ENCODE measurements at places on chromosomes 7 and 10.

DNA sequence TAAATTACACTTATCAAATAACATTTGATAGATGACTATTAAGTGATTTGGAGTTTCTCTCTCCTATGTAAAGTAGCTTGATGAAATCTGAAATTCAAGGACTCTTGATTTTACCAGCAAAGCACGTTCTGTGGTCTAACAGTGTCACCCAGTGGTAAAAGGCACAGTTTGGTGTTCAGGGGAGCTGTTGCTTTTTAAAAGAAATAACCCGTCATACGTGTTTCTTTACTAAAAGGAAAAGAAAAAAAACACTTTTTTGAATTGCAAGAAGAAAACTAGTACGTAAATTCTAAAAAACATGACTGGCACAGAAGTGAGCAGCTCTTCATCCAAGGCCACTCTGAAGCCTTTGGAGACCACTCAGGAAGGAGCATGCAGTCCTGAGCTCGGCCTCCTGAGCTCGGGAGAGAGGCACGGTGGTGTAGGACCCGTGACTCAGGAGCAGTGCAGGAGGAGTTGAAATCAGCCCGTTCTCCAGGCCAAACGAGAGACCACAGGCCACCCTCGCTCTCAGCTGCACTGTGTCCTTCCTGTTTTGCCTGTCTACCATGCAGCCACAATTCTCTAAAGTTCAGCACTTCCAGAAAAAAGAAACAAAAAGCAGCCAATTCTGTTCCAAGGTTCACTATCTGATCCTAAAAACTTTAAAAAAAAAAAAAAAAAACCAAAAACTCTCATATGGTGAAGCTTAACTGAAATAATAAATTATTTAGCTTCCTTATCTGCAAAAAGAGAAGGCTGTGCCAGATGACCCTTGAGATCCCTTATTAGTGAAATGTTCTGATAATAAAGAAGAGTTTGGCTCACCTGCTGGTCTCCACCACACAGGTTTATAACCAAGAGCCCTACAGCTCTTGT, 212.6 kb upstream of the FRMD4A start:
- peak; percentile 61 for DNase-seq

DNA sequence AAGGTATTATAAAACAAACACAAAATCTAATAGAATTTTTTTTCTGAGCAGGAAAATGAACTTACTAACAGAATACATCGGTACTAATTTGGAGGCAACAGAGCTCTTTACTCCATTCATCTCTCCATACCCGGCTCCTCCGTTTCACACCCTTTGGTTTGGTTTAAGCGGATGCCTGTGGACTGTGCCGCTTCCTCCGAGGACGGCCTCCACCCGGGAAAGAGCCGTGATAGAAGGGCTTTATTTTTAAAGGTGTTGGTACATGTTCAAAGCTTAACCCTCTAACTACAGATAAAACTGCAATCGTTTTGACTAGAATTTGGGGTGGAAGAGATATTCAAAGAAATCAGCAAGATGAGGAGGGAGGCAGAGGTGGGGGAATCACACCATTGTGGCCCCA, 1.9 kb downstream of the VIPR2 start:
- DNase-seq: no peak

DNA sequence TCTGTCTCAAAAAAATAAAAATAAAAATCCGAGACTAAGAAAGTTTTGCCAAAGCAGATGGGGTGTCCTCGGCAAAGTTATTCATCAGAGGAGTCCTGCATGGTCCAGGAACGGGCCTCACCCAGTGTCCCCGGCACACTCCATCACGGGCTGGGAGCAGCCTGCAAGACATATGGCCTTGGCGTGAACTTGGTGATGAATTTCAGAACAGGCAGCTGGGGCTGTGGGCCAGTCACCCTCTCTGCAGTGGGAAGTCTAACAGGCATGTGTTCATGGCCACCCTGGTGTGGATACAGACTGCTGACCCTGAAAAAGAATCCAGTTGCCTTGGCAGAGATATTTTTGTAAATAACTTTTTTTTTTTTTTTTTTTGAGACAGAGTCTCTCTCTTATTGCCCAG, 34.7 kb downstream of the NPTX2 start:
- DNase-seq: no peak

- peak; percentile 29 for DNase-seq
Measured at GRCh38 chr7:151313857-151314256, 27.8 kb upstream of the NUB1 start.

- DNase-seq: no peak
Measured at GRCh38 chr7:2758673-2759616, 70.9 kb downstream of the AMZ1 start.

GRCh38 chr7:131249003-131249402, 78.7 kb upstream of the MKLN1 start:
- DNase-seq: peak; percentile 89

- no peak for DNase-seq
Measured at GRCh38 chr7:48289656-48290055, 118.4 kb downstream of the ABCA13 start.

GRCh38 chr10:75487755-75488125, 56.3 kb downstream of the LRMDA start:
- peak; percentile 18 for DNase-seq

- DNase-seq: no peak
Measured at GRCh38 chr7:42164881-42165428, 72.1 kb downstream of the GLI3 start.

DNA sequence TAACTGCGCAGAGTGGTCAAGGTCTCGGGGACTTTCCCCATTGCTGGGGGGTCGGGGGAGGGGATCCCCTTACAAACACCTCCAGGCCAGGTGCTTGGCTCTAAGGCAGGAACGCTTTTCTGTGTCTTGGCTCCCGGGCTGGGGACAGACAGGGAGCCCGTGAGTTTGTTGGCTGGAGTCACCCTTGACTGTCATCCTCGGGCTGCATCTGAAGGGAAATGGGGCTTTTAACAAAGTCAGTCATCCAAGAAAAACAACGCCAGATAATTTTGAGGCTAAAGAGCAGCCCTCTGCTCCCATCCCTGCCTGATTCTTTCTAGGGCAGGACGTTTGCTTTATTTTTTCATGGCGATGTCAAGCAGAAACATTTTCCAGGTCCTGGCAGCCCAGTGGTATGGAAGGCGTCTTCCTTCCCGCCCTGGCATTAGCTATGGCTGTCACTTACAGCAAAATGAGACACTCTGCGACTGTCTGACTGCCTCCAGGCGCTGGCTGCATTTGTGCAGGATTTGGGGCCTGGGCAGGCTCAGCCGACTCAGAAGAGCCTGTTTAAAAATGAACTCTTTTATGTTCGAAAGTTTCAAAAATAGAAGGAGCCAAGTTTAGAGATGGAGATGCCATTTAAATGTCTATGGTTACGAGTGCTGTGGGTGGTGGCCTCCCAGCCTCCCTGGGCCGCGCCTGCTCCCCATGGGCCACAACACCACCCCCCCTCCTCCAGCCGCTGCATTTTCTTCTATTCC, 54.7 kb upstream of the TNS3 start:
- no peak for DNase-seq

GRCh38 chr7:20798081-20798693, 11.5 kb upstream of the SP8 start:
- DNase-seq: peak; percentile 84

GRCh38 chr7:132601783-132602182, 25.5 kb upstream of the PLXNA4 start:
- DNase-seq: no peak

- DNase-seq: no peak
Measured at GRCh38 chr10:32327364-32327691, 19.6 kb downstream of the EPC1 start.

GRCh38 chr10:108275895-108276685, 1111.6 kb upstream of the SORCS1 start:
- no peak for DNase-seq

DNA sequence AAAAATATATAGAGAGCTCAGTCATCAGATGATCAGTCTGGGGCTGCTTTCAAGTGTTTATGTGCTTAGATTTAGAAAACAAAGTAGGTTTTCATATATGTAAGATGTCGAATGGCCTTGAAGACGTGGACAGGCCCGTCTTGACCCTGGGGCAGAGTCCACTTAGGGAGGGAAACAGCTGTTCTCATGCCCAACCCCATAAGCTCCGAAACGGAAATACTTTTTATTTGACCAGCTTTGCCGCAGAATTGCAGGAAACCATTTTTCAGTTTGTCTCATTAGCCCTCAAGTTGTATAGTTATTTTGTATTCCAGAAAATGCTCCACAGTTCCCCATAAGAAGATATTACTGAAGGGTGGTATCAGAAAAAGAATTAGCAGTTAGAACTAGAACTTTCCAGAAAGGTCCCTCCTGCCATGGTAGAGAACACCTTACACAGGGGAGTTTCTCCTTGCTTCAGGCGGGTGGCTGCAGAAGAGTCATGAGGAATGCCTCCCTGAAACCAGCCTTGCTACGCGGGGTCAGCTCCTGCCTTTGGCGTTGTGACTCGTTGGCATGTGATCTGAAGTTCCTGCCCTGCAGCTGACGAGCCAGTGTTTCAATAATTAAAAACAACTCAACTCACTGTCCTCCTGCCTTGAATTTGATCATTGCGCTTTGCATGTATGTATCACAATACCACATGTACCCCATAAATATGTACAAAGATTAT, 192.7 kb downstream of the CELF2 start:
- peak; percentile 80 for DNase-seq

DNA sequence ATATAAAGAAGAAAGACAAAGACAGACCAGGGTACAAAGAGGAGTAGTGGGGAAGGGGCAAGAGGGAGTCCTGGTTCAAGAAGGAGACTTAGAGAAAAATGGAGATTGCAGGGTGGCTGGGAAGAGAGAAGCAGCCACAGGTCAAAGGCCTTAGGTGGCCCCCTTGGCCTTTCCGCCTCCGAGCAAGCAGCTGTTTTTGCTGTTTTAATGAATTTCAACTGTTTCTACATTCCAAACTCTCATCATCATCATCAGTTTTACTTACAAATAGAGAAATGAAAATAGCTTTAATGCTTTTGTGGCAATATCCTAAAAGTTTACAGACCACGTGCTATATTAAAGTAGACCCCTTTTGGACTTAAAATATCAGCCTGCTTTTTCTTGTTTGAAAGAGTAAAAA, 399.7 kb downstream of the EXOC4 start:
- no peak for DNase-seq

- no peak for DNase-seq
Measured at GRCh38 chr10:82245906-82246560, 371.0 kb downstream of the NRG3 start.

DNA sequence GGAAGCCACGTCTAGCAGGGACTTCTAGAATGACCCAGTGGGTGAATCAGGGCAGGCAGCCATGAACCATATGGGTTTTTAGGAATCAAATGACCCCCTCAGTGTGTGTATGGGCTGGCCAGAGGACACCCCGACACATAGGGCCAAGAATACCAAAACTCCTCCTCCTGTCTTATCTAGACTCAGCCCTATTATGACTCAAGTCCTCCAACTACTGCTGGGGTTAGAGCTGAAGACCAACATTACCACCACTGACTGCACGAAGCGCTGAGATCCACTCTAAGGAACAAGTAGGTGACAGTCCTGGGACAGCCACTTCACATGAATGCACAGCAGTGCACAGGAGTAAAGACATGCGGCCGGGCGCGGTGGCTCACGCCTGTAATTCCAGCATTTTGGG, 11.5 kb upstream of the SVOPL start:
- no peak for DNase-seq

DNA sequence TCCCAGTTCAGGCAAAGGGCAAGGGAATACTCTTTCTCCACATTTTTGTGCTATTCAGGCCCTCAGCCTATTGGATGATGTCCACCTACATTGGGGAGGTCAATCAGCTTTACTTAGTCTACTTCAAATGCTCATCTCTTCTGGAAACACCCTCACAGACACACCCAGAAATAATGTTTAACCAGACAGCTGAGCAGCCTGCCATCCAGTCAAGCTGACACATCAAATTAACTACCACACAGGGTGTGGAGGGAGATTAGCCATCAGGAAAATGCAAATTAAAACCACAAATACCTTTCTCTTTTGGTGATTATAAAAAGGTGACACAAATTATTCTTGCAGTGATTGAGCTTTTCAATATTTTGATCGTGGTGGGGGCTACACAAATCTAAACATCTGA, 74.7 kb upstream of the FZD8 start:
- DNase-seq: no peak

GRCh38 chr10:11344550-11344949, 266.9 kb downstream of the USP6NL start:
- DNase-seq: no peak

GRCh38 chr7:77830649-77831355, 32.2 kb downstream of the PHTF2 start:
- no peak for DNase-seq

GRCh38 chr7:27697861-27698430, 35.3 kb upstream of the HIBADH start:
- peak; percentile 88 for DNase-seq

- DNase-seq: no peak
Measured at GRCh38 chr10:5442990-5443370, 30.6 kb downstream of the NET1 start.

DNA sequence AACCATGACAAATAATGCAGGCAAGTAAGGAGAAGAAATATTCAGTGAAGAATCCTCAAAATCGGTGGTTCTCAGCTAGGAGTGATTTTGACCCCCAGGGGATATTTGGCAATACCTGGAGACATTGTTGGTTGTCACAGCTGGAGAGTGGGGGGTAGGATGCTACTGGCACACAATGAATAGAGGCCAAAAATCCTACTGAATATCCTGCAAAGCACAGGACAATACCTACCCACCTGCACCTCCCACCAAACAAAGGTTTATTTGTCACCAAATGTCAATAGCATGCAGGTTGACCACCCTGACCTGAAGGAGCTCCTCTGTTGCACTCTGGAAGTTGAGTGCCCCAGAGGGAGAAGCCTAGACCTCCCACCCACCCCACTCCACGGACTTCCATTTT, 1028.6 kb downstream of the CNTNAP2 start:
- DNase-seq: no peak

- no peak for DNase-seq
Measured at GRCh38 chr7:138245216-138245615, 169.0 kb downstream of the AKR1D1 start.

DNA sequence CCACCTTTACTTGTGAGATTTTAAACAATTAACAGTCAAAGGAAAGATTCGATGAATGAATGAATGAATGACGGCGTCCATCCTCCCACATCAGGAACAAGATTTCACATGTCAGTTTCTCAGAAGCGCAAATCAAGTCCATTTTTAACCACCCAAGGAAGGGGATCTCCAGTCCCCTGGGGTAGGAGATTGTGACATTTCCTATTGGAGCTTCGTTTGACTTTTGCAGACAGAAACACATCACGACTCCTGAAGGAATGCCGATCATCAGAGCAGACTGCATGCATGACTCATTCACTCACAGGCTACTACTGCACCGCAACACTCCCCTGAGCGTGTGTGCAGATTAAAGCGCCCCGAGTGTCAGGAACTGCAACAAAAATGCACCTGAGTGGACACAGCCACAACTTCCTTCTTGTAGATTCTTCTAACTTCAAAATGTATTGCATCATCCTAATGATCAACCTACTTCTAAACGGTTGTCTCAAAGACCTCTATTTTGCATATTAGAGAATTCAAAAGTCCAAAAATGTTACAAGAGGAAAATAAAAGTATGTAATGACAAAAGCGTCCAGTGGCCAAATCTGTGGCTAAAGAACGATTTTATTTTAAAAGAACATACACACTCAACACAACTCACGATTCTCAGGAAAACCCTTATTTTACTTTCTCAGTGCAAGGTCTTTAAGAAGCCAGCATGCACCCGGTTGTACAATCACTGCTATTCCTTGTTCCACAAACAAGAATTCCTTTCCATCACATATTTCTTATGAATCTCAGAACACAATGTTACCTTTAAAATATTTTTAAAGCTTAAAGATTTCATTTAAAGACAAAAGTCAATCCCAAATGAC, 172.6 kb downstream of the FAM107B start:
- DNase-seq: peak; percentile 80

- no peak for DNase-seq
Measured at GRCh38 chr7:28456044-28456443, 43.7 kb downstream of the CREB5 start.

GRCh38 chr10:22913474-22914092, 14.3 kb upstream of the ARMC3 start:
- no peak for DNase-seq
